ENCODE measurements at places on chromosomes 16 and 17.

- no peaks in the 10 kb centered on the region for H3K27me3 ChIP-seq
- no peak for DNase-seq
- peaks cover 86% of the 10 kb centered on the region for H3K4me1 ChIP-seq
- H3K27ac ChIP-seq, result peak overlapping the region; percentile 84
- H3K36me3 ChIP-seq, result peaks cover 7% of the 10 kb centered on the region
Observed at GRCh38 chr16:81473969-81474959, 29.7 kb downstream of the CMIP start.

DNA sequence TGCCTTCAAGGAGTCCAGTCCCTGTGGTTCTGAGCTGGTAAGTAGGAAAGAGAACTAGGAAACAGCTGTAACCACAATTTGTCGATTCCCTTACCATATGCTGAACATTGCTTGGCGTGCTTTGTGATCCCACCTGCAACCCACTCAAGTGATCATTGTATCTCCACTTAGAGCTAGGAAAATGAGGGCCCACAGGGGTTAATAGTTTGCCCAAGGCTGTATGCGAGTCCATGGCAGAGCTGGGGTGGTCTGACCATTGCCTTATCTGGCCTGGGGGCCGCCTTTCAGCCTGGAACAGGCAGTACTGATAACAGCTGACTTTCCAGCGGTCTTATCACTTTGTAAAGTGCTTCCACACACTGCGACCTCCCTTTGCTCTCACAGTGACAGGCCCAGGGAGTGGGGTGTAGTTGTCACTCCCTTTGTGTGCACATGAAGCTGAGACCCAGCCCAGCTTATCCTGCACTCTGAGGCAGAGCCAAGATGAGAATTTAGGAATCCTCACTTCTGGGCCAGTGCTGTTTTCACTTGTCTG is 9.8 kb downstream of the MYL4 start:
- peaks cover 31% of the 10 kb centered on the region for H3K4me1 ChIP-seq
- peak overlapping the region; percentile 70 for H3K4me3 ChIP-seq
- peaks cover 3% of the 10 kb centered on the region for H3K27me3 ChIP-seq
- peak overlapping the region; percentile 87 for H3K27ac ChIP-seq
- no peaks in the 10 kb centered on the region for H3K36me3 ChIP-seq

- no peak overlapping the region for H3K27ac ChIP-seq
- no peak for DNase-seq
- no peaks in the 10 kb centered on the region for H3K36me3 ChIP-seq
Observed at GRCh38 chr16:31332544-31332943, 22.4 kb upstream of the ITGAX start.

DNA sequence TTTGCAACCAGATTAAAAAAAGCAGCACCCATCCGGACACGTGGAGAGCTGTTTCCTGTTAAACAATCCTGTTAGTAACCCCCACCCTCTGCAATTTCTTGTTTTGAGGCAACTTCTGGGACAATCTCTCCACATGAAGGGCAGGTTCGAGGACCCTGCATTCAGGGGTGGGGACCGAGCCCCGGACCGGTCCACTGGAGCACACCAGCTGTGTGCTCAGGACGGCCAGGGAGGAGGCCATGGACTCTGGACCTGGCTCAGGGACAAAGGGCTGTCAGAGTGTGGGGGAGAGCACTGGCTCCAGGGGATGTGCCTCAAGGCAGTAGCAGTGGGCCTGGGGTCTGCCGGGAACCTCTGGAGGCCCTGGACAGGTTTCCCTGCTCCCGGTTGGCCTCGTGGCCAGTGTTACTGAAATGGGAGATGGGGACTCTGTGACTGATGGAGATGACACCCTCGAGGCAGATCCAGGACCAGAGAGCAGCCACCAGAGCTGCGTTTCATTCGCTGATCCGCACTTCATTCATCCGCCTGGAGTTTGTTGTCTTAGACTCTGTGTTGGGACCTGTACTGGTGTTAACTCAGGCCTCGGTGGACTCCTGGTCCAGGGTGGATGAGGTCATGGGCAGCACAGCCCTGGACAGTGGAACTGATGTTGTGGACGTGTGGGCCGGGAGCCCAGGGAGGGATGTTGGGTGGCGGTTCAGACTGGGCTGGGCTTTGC is 2.9 kb upstream of the CPNE7 start:
- no peaks in the 10 kb centered on the region for H3K27me3 ChIP-seq
- no peaks in the 10 kb centered on the region for H3K36me3 ChIP-seq
- DNase-seq, result no peak
- peak overlapping the region; percentile 78 for H3K4me3 ChIP-seq

GRCh38 chr17:57833179-57833939 is 16.5 kb downstream of the MRPS23 start:
- DNase-seq, result peak; percentile 58
- no peaks in the 10 kb centered on the region for H3K4me1 ChIP-seq
- no peak overlapping the region for H3K27ac ChIP-seq
- no peak overlapping the region for H3K4me3 ChIP-seq

DNA sequence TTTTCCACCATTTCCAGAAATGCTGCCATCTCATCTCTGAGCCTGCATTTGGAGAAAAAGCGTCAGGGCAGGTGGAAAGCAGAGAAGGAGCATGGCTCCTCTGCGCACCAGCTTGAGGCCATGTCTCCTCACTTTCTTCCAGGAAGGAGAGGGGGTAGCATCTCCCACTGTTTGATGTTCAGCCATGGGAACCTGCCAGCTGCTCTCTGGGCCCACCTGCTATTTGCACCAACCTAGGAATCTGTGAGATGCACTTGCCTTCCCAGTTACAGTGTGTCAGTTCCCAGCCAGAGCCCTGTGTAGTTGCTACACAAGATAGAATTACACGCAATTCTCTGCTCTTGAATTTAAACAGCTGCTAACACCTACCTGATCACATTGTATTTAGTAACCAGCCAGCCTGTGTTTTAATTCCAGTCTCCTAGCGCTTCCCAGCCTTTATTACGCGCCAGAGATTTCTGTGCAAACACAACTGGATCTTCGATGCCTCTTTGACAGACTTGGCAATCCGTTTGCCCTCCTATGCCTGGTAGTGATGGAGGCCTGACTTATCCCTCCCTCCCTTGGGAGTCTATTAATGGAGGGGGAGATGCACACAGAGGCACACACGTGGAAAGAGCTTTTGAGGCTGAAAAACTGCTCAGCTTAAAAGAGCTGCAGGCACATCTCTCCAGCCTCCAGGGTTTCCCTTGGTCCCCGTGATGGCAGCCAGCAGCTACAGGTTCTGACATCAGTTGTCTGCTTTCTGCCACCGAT is 98.1 kb upstream of the SEC14L1 start:
- no peak overlapping the region for H3K27ac ChIP-seq
- no peak for DNase-seq
- H3K4me3 ChIP-seq, result no peak overlapping the region
- peaks cover 3% of the 10 kb centered on the region for H3K27me3 ChIP-seq
- H3K36me3 ChIP-seq, result no peaks in the 10 kb centered on the region

- H3K4me1 ChIP-seq, result peaks cover 17% of the 10 kb centered on the region
- no peaks in the 10 kb centered on the region for H3K36me3 ChIP-seq
- peaks cover 8% of the 10 kb centered on the region for H3K27me3 ChIP-seq
Observed at GRCh38 chr17:64773836-64774761, 112.0 kb upstream of the SMURF2 start.

GRCh38 chr16:53920988-53921387 is 217.0 kb downstream of the FTO start:
- H3K36me3 ChIP-seq, result peaks cover 10% of the 10 kb centered on the region
- no peak for DNase-seq
- no peak overlapping the region for H3K4me3 ChIP-seq

GRCh38 chr17:44071772-44072171 is 1.2 kb downstream of the G6PC3 start:
- H3K27me3 ChIP-seq, result no peaks in the 10 kb centered on the region
- DNase-seq, result no peak
- peak overlapping the region; percentile 88 for H3K27ac ChIP-seq
- H3K4me3 ChIP-seq, result peak overlapping the region; percentile 97

- no peak overlapping the region for H3K27ac ChIP-seq
- no peaks in the 10 kb centered on the region for H3K4me1 ChIP-seq
- H3K27me3 ChIP-seq, result peaks cover 5% of the 10 kb centered on the region
- no peak overlapping the region for H3K4me3 ChIP-seq
Observed at GRCh38 chr17:13416748-13417363, 184.9 kb downstream of the HS3ST3A1 start.

GRCh38 chr17:51722994-51723393 is 435.5 kb downstream of the CA10 start:
- peaks cover 15% of the 10 kb centered on the region for H3K27me3 ChIP-seq
- no peaks in the 10 kb centered on the region for H3K4me1 ChIP-seq
- no peaks in the 10 kb centered on the region for H3K36me3 ChIP-seq
- peak overlapping the region; percentile 50 for H3K27ac ChIP-seq
- no peak for DNase-seq
- no peak overlapping the region for H3K4me3 ChIP-seq

GRCh38 chr16:6611535-6611934 is 721.1 kb upstream of the RBFOX1 start:
- no peak overlapping the region for H3K4me3 ChIP-seq
- H3K4me1 ChIP-seq, result no peaks in the 10 kb centered on the region
- no peak overlapping the region for H3K27ac ChIP-seq
- H3K36me3 ChIP-seq, result no peaks in the 10 kb centered on the region

- no peaks in the 10 kb centered on the region for H3K27me3 ChIP-seq
- no peaks in the 10 kb centered on the region for H3K36me3 ChIP-seq
- DNase-seq, result peak; percentile 45
- no peak overlapping the region for H3K4me3 ChIP-seq
- H3K4me1 ChIP-seq, result peaks cover 2% of the 10 kb centered on the region
Observed at GRCh38 chr17:61837175-61838051, 25.9 kb downstream of the BRIP1 start.

DNA sequence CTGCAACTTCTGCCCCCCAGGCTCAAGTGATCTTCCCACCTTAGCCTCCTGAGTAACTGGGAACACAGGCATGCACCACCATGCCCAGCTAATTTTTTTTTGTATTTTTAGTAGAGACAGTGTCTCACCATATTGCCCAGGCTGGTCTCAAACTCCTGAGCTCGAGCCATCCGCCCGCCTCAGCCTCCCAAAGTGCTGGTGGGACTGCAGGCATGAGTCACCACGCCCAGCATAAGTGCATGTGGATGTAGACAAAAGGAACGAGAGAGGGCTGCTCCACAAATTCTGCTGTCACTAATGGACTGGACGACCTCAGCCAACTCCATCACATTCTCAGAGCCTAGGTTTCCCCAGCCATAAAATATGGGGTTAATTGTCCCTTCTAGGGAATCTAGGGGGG is 7.7 kb upstream of the SP2 start:
- H3K36me3 ChIP-seq, result no peaks in the 10 kb centered on the region
- DNase-seq, result no peak
- no peak overlapping the region for H3K27ac ChIP-seq
- H3K27me3 ChIP-seq, result peaks cover 4% of the 10 kb centered on the region

GRCh38 chr16:12314653-12315185 is 338.2 kb downstream of the SNX29 start:
- peak overlapping the region; percentile 75 for H3K27ac ChIP-seq
- no peaks in the 10 kb centered on the region for H3K36me3 ChIP-seq
- H3K4me1 ChIP-seq, result peaks cover 95% of the 10 kb centered on the region
- no peak for DNase-seq

DNA sequence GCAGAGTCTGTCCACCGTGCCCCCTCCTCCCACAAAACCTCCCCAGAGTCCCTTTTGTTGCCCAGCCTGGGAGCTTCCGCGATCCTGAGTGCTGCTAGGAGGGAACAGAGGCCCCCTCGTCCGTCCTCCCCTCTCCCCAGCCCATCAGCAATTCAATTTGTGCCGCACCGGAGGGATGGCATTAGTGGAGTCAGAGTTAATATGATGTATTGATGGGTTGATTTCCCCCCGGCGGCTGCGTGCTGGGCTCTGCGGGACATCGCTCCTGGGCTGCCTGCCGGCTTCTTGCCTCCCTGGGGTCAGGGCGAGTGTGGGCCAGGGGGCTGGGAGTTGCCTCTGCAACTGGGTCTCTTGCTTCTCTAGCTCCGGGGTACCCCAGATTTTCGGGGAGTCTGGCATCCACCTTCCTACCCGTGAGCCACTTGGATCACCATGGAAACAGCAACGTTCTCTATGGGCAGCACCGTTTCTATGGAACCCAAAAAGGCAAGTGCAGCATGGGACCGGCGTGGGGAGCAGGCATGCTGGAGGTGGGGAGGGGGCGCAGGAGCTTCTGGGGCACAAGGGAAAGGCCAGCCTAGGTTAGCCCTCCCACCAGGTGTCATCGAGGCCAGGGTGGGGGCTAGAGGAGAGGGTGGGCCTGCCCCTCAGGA is 42.9 kb downstream of the BAHCC1 start:
- no peaks in the 10 kb centered on the region for H3K36me3 ChIP-seq
- no peak overlapping the region for H3K27ac ChIP-seq
- no peak overlapping the region for H3K4me3 ChIP-seq

- peaks cover 14% of the 10 kb centered on the region for H3K4me1 ChIP-seq
- H3K4me3 ChIP-seq, result no peak overlapping the region
- no peak for DNase-seq
- no peaks in the 10 kb centered on the region for H3K36me3 ChIP-seq
Observed at GRCh38 chr17:10623737-10624338, 33.3 kb downstream of the MYH3 start.

DNA sequence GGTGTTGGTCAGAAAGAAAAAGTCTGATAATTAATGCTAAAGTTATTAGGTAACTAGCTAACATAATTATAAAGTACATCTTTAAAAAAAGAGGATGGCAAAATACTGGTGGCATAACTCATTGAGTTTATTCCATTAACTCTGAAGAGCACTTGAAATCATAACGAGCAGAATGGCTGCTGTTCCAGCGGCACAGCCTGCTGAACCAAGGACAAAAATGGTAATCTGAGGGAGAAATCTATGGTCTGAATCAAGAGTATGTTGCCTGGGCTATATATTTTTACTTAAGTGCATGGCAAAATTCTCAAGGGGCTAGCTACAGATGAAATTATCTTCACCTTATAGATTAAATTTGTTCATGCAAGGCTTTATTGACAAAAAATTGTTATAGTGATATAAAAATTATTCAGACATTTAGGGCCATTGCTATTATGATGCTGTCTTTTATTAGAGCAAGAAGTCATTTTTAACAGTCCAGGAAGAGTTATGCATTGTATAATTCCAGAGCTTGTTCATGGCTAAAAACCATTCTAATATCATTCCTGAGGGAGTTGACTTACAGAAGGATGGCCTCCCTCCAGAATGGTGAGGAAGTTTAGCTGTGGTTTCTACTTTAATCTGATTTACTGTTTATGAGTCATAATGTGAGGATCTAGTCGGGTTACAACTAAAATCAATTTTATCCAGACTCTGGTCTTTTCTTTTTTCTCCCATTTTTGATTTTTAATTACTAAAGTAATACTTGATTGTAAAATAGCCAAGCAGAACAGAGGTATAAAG is 41.4 kb upstream of the ANKFN1 start:
- no peak for DNase-seq
- no peak overlapping the region for H3K27ac ChIP-seq
- no peaks in the 10 kb centered on the region for H3K36me3 ChIP-seq
- peaks cover 9% of the 10 kb centered on the region for H3K27me3 ChIP-seq
- no peak overlapping the region for H3K4me3 ChIP-seq
- no peaks in the 10 kb centered on the region for H3K4me1 ChIP-seq

GRCh38 chr16:80377096-80377956 is 163.5 kb upstream of the DYNLRB2 start:
- H3K36me3 ChIP-seq, result no peaks in the 10 kb centered on the region
- H3K27ac ChIP-seq, result no peak overlapping the region
- no peak overlapping the region for H3K4me3 ChIP-seq
- DNase-seq, result no peak
- peaks cover 9% of the 10 kb centered on the region for H3K27me3 ChIP-seq
